ELR (cell line): ENCODE measurements at places on chromosomes 6 and 20.
A peak's percentile ranks its signal among the peaks of the same experiment; 100 is the strongest.

DNA sequence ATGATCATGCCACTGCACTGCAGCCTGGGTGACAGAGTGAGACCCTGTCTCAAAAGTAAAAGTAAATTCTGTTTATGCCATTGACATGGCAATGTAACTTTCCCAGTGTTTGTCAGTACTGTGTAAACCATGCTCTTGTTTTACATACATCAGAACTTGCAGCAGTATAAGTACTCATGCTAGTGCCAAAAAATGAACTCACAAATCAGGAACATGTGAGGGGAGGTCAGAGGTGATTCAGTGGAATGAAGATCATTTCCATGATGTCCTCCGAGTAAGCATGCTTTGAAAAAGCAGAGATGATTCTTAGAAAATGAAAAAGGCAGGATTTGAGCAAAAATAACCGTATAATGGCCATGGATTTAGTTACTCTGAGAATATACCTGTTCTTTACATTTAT, 81.9 kb downstream of the ANKS1A start:
- DNase-seq, result no peak

- no peak for DNase-seq
Observed at GRCh38 chr6:90460051-90460450, 126.8 kb downstream of the MAP3K7 start.

DNA sequence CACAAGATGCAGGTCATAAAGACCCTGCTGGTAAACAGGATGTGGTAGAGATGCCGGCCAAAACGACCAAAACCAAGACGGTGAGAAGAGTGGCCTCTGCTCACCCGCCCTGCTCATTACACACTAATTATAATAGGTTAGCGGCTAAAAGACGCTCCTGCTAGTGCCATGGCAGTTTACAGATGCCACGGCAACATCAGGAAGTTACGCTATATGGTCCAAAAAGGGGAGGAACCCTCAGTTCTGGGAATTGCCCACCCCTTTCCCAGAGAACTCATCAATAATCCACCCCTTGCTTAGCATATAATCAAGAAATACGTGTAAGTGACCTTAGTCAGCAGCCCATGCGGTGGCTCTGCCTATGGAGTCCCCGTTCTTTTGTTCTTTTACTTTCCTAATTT, 17.6 kb downstream of the BHLHE23 start:
- no peak for DNase-seq

- DNase-seq, result no peak
Observed at GRCh38 chr6:160464744-160465143, 116.6 kb downstream of the SLC22A3 start.

GRCh38 chr6:51526922-51527321, 560.5 kb downstream of the PKHD1 start:
- no peak for DNase-seq

- DNase-seq, result peak; percentile 43
Observed at GRCh38 chr6:132907231-132907630, 92.9 kb downstream of the RPS12 start.

GRCh38 chr6:117919775-117920729, 13.0 kb downstream of the SLC35F1 start:
- no peak for DNase-seq

DNA sequence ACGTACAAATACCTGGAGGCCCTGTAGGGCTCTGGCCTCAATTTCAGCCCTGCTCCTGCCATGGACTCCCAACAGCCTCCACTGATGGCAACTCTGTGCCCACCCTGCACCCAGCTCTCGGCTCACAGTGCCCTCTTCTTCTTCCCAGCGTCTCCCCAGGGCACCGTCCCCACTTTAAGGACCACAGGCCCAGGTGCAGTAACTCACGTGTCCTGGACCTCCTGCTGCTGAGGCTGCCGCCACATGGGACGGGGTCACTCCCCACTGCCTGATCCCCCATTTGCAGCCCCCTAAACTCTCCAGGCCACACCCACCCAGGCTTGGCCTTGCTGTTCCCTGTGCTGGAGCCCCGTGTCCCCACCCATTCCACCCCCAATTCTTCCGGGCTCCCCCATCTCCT, 223.4 kb downstream of the PREX1 start:
- no peak for DNase-seq

DNA sequence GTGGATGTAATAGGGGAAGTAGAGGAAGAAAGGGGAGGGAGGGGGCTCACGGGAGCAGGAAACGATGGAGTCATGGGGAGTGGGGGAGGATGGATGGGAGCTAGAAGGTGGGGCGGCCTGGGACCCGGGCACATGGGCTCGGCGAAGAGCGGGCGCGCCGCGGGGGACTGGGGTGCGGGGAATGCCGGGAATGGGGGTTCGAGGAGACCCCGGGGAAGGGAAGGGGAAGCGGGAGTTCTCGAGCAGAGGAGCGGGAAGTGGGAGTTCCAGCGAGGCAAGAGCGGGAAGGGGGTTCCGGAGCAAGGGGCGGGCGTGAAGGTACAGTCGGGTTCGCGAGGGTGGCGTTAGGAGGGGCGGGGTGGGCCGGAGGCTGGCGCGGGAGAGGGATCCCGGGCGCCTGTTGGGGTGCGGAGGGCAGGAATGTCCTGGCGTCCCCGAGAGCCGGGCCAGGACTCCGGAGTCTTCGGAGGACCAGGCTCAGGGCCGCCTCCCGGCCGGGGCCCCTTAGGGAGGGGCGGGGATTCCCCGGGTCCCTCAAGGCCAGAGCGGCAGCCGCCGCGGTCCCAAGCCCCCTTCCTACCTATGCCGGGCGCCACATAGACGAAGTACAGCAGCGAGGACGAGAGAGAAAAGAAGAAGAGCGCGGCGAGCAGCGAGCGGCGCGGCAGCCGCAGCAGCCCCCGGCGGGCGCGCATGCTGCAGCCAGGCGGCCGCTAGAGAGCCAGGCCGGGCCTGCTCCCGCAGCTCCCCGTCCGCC, 504 bp downstream of the B4GALT5 start:
- DNase-seq, result peak; percentile 63

DNA sequence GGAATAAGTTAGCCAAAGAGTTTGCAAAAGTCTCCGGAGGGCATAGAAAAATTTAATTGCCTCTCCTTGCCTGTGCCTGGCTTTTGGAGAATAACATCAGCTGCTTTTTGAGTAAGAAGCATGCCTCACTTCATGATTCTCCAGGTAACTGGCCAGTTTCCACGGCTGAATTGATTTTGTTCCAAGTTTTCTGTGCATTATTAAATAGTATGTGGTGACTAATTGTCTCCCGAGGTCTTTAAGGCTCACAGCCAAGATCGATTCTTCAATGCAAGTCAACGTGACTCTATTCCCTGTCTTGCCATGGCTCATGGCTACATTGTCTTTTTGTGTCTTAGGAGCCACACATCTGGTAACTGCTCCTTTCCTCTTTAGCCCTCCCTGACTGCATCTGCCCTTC, 54.2 kb downstream of the CNR1 start:
- DNase-seq, result no peak

- DNase-seq, result no peak
Observed at GRCh38 chr6:38174315-38174714, 354.8 kb downstream of the ZFAND3 start.

DNA sequence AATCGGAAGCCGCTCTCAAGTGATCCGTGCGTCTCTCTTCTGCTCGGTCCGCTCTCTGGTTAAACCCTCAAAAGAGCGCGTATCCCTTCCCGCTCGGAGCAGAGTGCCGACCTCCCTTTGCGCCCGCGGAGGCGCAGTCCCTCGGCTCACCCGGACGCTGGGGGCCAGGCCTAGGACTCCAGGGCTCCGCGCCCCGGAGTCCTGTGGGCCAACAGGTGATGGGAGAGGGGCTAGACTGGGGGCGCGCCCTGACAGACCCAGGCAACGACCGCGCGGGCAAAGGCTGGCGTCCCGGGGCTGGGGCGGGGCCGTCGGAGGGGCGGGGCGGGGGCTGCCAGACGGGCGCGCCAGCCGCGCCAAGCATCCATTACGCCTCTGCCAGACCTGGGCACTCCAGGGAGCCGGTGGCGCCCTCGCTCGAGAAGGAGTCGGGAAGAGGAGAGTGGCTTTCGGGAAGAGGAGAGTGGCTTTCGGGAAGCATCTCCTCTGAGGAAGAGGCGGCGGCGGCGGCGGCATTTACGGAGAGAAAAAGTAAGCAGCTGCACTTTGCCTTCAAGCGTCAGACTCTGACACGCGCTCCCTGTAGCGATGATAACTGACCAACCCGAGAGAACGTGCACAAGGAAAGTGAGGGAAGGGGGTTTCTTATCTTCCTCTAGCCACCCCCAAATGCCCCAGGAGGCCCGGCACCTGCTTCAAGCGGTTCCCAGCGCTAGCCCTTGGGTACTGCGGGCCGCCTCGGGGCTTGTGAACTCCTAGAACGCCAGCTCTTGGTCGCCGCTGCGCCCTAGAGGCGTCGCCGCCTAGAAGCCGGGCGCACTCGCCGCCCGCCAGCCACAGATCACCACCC, 2.6 kb downstream of the EPHA7 start:
- no peak for DNase-seq

GRCh38 chr6:22082218-22082617, 214.6 kb downstream of the PRL start:
- DNase-seq, result no peak

DNA sequence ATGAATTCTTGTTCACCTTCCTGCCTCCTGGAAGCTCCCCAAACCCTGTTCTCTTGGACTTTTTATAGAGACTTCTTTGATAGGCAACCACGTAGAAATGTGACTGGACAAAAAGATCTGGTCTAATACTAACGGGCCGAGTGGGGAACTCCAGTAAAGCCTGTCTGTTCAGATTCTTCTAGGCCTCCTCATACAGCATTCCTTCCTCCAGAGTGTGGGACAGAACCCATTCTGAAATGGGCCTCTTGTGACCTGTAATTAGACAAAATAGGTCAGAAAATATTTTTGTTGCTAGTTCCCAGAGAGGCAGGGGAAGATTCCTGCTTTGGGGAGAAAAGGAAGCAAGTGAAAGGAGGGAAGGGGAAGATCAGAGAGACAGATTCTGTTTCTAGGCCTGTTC, 374.3 kb downstream of the CDH26 start:
- no peak for DNase-seq

GRCh38 chr6:2658788-2659187, 91.9 kb downstream of the MYLK4 start:
- peak; percentile 39 for DNase-seq

GRCh38 chr6:167937948-167938911, 59.2 kb upstream of the KIF25 start:
- no peak for DNase-seq

GRCh38 chr20:43710370-43711044, 16.3 kb downstream of the GTSF1L start:
- DNase-seq, result no peak

- DNase-seq, result no peak
Observed at GRCh38 chr20:23344336-23344735, 6.3 kb upstream of the NXT1 start.

DNA sequence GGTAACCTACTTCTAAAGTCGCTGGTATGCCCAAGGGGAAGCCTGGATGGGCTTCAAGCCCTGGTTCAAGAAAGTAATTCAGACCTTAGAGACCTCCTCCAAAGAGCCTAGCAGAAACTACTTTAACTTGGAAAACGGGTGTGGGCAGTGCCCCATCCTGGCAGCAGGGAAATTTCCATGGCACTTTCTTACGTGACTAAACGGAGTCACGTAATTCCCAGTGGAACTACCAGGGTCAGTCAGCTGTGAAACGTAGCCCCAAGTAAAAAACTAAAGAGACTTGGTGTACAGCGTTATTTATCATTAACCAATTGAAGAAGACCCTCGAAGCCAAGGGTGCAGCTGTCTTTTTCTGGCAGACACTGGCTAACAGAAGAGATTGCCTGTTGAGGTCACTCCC, 114.0 kb downstream of the RCAN2 start:
- DNase-seq, result no peak

GRCh38 chr6:137261761-137262160, 42.6 kb upstream of the IFNGR1 start:
- peak; percentile 66 for DNase-seq

DNA sequence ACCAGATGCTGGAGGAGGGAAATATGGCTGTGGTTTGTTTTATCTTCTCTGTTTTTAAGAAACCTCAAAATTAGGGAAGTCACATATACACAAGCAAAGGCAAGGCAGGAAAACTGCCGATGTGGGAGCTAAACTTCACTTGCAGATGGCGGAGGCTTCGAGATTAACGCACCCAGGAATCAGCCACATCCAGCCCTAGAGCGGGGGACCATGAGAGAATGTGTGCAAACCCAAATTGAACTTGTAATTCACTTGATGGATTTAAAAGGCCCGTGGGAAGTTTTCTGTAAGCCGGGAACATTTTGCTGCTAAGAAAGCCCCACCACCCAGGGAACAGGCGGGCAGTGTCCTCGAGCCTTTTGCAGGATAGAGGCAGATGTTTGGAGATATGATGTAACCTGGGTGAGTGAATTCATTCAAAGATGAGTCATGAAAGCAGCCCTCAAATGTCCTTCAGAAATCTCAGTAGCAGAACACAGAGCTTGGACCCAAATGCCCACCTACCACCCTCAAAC, 39.9 kb downstream of the PREX1 start:
- DNase-seq, result peak; percentile 88

- DNase-seq, result peak; percentile 90
Observed at GRCh38 chr20:39874049-39874893, 814.8 kb downstream of the MAFB start.

DNA sequence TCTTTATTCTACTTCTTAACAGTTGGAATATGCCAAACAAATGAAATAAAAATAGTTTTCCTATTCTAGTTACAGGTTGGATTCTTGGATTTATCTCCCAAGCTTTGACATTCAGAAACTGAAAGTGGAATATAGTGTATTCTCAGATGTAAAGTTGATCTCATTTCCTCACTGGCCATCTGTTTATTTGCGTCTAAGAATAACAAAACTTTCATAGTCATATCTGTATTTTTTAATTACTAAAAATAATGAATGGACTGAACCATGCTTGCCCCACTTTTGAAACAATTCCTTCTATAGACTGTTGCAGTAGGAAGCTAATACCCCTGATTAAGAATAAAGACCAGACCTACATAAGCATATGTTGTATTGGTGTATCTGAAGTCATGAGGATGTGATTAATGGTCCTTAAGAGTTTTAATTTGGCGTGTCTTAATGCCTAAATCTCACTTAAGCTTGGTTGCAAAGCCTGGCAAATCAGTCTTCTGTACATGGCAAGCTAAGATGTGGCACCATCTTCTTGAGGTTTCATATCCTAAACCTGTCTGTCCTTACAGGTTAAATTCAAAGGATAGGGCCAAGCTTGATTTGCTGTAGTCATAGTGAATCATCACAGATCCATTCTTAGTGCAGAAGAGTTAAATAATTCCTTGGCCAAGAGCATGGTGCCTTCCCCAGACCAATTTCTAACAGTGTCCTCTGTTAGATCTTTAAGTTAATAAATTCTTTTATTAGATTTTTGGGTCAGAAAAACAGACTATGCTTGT, 58.9 kb downstream of the FOXO3 start:
- peak; percentile 61 for DNase-seq

GRCh38 chr20:31517373-31517772, 3.1 kb downstream of the HM13 start:
- DNase-seq, result peak; percentile 78

- DNase-seq, result no peak
Observed at GRCh38 chr6:32941214-32941768, 463 bp upstream of the HLA-DMB start.
